ENCODE measurements at places on chromosomes 16 and 17.
A peak's percentile ranks its signal among the peaks of the same experiment; 100 is the strongest.

DNA sequence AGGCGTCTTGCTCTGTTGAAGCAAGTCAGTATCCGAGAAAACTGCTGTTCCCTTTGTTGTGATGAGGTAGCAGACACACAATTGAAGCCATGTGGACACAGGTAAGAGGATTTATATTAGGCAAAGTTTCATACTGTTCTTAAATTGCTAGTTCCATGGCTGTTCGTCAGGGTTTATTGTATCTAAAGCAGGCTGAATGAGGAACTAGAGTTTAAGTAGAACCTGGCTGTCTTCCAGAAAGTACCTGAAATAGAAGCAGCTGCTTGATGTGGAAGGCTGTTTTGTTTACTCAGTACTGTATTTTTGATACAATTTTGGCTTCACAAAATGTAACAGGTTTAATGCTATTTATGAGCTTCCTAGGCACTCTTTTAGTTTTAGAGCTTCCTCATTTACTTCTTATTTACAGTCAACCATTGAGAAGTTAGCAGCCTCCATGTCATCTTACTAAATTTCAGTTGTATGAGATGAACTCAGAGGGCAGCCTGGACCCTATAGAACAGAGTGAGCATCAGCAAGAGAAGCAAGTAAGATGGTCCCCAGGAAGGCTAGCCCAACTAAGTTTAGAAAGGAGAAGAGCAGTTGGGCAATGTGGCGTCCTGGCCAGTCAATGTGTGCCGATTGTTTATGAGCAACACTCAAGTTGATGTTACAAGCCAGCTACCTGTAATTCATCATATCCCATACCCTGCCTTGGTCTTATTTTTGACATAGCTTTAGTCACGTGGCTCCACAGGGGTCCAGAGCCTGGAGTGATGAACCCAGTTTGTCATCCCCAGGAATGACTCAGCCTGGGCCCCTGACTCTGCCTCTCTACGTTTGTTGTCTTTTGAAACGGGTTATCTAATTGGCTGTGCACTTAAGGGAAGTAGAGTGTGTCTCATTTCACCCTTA lies 9.7 kb upstream of the ARL2BP start:
- no peak for DNase-seq

GRCh38 chr16:11976850-11977375 lies 379 bp downstream of the SNX29 start:
- no peak for DNase-seq

DNA sequence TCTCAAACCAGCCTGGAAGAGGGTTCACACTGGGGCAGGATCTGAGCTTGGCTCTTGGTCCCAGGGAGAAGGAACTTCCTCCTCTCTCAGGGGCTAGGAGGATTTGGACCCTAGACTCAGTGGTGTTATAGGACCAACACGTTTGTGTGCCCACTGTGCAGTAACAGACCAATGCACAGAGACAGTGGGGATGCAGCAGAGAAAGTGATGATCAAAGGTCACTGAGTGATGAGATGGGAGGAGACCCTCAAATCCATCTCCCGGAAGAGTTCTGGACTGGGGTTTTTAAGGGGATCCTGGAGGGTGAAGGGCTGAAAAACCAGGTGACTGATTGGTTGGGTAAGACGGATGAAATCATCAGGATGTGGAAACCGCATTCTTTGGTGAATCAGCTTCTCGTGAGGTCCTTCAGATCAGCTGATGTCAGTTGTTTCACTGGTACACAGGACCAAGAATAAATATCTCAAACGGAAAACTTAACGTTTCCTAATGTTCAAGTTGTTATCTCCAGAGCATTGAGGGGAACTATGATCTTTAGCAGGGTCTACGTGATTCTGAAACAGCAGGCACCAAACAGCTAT lies 3.3 kb upstream of the VAC14 start:
- DNase-seq: no peak

DNA sequence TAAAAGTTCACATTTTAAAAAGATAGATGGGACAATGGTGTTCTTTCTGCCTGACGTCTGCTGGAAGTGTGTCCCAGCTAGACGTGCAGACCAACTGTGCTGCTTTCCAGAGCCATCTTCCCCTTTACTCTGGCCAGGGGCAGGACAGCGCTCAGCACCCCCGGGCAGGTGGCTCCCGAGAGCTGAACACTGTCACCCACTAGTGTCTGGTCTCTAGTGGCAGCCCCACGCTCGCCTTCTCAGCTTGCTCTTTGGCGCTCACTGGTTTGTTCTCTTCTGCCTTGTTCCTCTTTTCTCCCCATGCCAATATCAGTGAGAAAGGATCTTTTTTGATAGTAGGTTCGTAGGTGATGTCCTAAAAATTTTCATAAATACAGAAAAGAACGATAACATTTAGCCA lies 25.7 kb downstream of the ZC3H18 start:
- DNase-seq: no peak

- DNase-seq: peak; percentile 95
These were observed 18.5 kb downstream of the RAP1GAP2 start for GRCh38 chr17:2814481-2815341.

DNA sequence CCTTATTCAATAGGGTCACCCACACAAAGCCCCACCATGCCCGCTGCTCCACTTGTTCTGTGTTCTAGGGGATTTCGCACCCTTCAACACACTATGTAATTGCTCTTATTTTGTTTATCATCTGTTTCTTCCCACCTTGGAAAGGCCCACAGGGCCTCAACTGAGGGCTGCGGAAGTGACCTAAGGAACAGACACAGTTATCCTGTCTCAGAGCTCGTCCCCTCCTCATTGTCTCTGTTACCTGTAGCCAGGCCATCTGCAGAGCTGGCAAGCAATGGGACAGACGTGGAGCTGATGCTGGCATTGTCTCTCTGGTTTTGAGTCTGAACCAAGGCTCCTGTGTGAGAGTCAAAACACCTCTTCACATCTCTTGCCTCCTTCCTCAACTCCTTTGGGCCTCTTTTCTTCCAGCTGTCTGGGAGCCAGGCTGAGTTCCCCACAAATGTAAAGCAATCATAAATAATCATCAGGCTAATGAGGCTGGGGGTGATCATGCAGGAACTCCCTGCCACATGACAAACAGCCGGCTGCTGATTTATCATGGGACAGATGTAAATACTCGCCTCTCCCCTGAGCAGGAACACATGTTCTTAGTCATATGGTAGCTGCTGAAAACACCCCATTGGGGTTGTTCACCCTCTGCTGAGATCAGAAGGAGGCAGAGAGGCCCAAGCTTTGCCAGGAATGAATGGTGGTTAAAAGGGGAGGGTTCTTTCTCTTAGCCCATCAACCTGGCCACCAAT lies 71.9 kb downstream of the AXIN2 start:
- no peak for DNase-seq

DNA sequence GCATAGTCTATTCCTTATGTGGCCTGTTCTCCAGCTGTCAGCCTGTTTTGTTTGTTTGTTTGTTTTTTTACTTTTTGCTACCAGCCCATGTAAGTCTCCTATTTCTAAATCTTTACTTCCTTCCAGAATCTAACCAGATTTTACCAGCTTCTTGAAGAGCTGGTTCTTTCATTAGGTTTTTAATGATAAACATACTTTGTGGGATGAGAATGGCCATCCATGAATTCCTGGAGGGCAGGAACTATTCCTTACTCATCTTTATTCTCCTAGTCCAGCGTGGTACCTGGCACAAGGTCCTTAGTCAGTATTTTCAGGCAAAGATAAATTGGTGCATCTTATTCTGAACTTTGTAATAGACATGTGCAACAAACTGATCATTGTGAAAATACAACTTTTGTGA lies 17.3 kb downstream of the RSPRY1 start:
- DNase-seq: no peak

- DNase-seq: no peak
These were observed 88.0 kb downstream of the STXBP4 start for GRCh38 chr17:55056526-55056925.

- DNase-seq: no peak
These were observed 8.9 kb upstream of the NME1 start for GRCh38 chr17:51144266-51145022.

DNA sequence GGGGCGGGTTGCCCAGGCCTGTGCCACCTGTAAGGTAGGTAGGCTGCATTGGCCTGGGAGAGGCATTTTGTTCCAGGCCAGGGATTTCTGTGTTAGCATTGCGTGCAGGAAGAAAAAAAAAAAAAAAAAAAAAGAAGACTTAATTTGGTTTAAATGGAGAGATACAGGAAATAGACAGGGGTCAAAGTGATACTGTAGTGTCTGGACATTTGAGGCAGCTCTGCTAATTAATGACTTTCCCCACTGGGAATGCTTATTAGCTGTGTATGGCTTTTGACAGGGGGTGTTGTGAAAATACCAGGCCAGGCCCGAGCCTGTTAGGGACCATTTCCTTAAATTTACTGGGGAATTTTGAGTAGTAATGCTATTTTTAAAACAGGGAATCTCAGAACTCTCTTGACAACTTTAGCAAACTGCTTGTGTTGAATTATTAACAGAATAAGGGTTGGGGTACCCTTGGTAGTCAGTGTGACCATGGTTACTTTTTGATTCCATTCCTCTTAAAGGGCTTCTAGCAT lies 1.0 kb downstream of the MAP2K4 start:
- DNase-seq: no peak

GRCh38 chr17:31841850-31842194 lies 17.2 kb downstream of the COPRS start:
- no peak for DNase-seq

GRCh38 chr16:20897253-20897897 lies 2.8 kb downstream of the DCUN1D3 start:
- DNase-seq: no peak

DNA sequence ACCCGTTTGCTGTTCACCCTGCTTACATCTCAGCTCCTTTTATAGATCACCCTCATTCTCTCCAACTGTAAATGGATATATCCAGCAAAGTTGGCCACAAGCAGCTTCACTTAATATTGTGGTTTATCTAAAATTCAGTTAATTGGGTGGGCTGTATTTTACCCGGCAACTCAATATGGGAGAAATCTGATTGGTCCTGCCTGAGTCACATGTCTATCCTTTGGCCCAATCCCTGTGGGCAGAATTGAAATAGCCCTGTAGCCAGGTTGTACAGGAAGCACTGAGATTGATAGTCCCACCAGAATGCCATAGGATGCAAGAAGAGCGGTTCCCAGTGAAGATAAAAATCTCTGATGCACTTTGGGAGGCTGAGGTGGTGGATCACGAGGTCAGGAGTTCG lies 73.2 kb downstream of the AIPL1 start:
- no peak for DNase-seq

GRCh38 chr16:26550111-26550610 lies 516.6 kb upstream of the C16orf82 start:
- no peak for DNase-seq

GRCh38 chr17:9468937-9469336 lies 106.7 kb downstream of the STX8 start:
- DNase-seq: no peak

GRCh38 chr17:50053654-50053960 lies 2.3 kb upstream of the ITGA3 start:
- no peak for DNase-seq

- DNase-seq: no peak
These were observed 805 bp upstream of the C16orf95 start for GRCh38 chr16:87317750-87318644.

- no peak for DNase-seq
These were observed 743.5 kb downstream of the WWOX start for GRCh38 chr16:78842950-78843349.

GRCh38 chr17:10699856-10700255 lies 2.5 kb downstream of the ADPRM start:
- no peak for DNase-seq

DNA sequence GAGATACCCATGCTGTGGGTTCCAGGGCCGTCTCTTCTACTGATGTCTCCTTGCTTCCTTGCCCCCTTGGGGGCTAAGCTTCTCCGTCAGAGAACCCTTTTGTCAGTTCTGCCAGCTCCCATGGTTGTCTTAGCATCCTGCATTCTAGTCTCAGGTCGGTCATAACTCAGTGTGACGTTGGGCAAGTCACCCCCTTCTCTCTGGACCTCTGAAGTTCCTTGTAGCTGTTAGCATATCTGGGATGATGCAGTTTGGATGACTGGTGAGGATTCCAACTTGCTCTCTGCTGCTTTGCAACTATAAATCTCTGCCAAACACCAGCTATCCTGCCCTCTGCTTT lies 8.9 kb upstream of the MYL4 start:
- no peak for DNase-seq

DNA sequence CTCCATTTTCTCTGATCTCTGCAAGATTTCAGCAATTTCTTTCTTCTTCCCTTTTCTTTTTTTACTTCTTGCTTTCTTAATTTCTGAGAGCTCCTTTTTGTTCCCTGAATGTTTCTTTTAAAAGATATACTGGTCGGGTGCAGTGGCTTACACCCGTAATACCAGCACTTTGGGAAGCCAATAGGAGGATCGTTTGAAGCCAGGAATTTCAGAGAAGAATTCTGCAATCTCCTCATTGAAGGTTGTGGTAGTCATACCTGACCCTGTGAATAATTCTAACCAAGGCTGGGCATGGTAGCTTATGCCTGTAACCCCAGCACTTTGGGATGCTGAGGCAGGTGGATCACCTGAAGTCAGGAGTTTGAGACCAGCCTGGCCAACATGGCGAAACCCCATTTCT lies 15.6 kb upstream of the ABCC1 start:
- no peak for DNase-seq

DNA sequence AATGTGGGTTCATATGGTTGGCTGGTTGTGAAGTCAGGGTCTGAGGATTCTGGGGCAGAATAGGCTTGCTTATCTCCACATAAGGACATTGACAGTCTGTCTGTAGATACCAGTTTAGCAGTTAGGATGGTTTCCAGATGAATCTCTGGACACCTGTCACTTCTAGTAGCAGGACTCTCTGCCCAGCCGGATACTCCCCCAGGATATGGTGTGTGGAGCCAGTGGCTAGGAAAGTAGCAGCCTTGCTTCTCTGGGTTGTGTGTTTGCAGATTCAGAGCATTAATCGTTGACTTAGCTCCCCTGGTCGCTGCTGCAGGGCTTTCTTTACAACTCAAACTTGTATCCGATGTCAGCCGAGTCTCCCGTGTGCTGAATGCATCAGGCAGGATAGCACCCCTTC lies 45.2 kb downstream of the CLEC16A start:
- DNase-seq: no peak

DNA sequence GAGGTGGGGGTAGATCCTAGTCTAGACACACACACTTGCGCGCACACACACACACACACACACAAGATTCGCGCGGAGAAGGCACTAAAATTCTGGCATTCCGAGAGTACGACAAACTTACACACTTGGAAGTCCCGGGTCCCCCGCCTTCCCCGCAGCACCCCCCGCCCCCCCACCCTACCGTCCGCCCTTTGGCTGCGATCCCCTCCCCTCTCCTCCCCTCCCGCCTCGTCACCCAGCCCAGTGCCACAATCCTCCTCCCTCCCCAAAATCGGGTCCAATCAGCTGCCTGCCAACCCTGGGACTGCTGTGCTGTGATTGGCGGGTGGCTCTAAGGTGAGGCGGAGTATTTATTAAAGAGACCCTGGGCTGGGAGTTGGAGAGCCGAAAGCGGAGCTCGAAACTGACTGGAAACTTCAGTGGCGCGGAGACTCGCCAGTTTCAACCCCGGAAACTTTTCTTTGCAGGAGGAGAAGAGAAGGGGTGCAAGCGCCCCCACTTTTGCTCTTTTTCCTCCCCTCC lies at the start of gene SOX9:
Gene SOX9 (plus strand): TSS at position 379 of the 522 bp plus-strand sequence. CDS start 372 bp downstream, outside the sequence.
- DNase-seq: no peak

GRCh38 chr16:84548508-84548907 lies 44.0 kb upstream of the MEAK7 start:
- no peak for DNase-seq
